ENCODE measurements at places on chromosomes 6 and 20. TPM values are rescaled to one million over a fixed set of nuclear protein-coding genes. Genes with fewer than 3 reads are reported as not detected.

The CEP85L gene
- 23.5 TPM for total RNA-seq

The PROKR2 gene
- not detected for total RNA-seq

The TNNC2 gene
- 6.7 TPM for total RNA-seq

The CENPW gene
- 9.3 TPM for total RNA-seq

The IP6K3 gene
- not detected for total RNA-seq

The CD93 gene
- total RNA-seq: under 0.01 TPM

The DLK2 gene
- 0.63 TPM for total RNA-seq

The ANKRD6 gene
- total RNA-seq: 0.47 TPM

The C6orf58 gene
- not detected for total RNA-seq

The TTK gene
- total RNA-seq: 0.34 TPM

The HAO1 gene
- not detected for total RNA-seq

The MUC22 gene
- not detected for total RNA-seq

The PPP1R11 gene
- 12.3 TPM for total RNA-seq

The CST1 gene
- total RNA-seq: not detected

The MTFR2 gene
- 0.16 TPM for total RNA-seq

The RAMACL gene
- total RNA-seq: 0.43 TPM

The DNAH8 gene
- total RNA-seq: under 0.01 TPM

The ZHX3 gene
- total RNA-seq: 12.8 TPM

The GGTLC1 gene
- total RNA-seq: not detected

The SIRPB2 gene
- not detected for total RNA-seq

The FBXO9 gene
- total RNA-seq: 31.7 TPM

The C20orf202 gene
- total RNA-seq: not detected

The JPH2 gene
- total RNA-seq: under 0.01 TPM

The SDHAF4 gene
- 5.7 TPM for total RNA-seq

The CPNE5 gene
- total RNA-seq: 0.47 TPM

The GABBR1 gene
- 18.8 TPM for total RNA-seq

The ANGPT4 gene
- total RNA-seq: not detected

All from bronchial smooth muscle cell (primary cell).